IMR-90 (cell line): ENCODE measurements at places on chromosomes 16 and 17. TPM values are rescaled to one million over a fixed set of nuclear protein-coding genes. Genes with fewer than 3 reads are reported as not detected.

The PLLP gene
- total RNA-seq = not detected in 2 replicates

The TPPP3 gene
- total RNA-seq = 0.54 and 0.56 TPM in 2 replicates

- H3K36me3 ChIP-seq = no peaks in the 10 kb centered on the region
- H3K27ac ChIP-seq = no peak overlapping the region
- H3K4me1 ChIP-seq = peaks cover 20% of the 10 kb centered on the region
- no peaks in the 10 kb centered on the region for H3K27me3 ChIP-seq
- DNase-seq = no peak
- no peak overlapping the region for H3K4me3 ChIP-seq
These were observed 37.7 kb downstream of the BAHCC1 start for GRCh38 chr17:81432941-81433340.

GRCh38 chr16:46730126-46730525 lies 18.0 kb downstream of the MYLK3 start:
- no peaks in the 10 kb centered on the region for H3K27me3 ChIP-seq
- H3K4me1 ChIP-seq = peaks cover 2% of the 10 kb centered on the region; the same call in 1 of the 2 replicates
- no peaks in the 10 kb centered on the region for H3K36me3 ChIP-seq

- H3K27me3 ChIP-seq = 0 out of 2 replicates have a peak, but pooled peaks cover 2% of the 10 kb centered on the region
- no peak overlapping the region for H3K4me3 ChIP-seq
- H3K27ac ChIP-seq = no peak overlapping the region
- no peaks in the 10 kb centered on the region for H3K36me3 ChIP-seq
- no peak for DNase-seq
These were observed 112.3 kb upstream of the CLEC3A start for GRCh38 chr16:77910021-77910420.

DNA sequence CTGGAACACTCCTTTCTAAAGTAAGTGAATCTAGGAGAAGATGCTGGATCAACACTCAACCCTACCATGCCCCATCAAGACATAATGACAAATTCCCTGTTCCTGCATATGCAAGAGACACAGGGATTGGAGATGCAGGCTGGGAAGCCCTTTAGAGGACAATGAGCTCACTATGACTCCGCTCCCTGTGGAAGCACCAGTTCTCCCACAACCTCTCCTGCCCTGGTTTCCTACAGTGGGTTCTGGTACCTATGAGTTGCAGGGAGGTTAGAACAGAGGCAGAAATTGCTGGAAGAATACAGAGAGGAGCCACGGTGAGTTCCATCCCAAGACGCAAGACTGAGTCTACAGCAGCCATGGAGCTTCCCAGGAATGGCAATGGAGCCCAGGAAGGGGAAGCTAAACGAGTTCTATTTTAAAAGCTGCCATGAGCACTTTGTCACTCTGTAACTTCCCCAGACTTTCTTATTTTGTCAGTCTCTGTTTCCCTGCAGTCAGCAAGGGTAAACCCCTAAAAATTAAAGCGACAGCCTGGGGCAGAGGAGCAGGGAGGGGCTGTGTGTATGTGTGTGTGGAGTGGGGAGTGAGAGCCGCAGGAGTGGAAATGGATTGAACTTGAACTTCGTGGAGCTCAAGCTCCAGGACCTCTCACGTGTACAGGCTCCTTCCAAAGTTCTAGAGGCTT lies 42.3 kb upstream of the PIK3R6 start:
- H3K36me3 ChIP-seq = no peaks in the 10 kb centered on the region
- H3K27me3 ChIP-seq = no peaks in the 10 kb centered on the region
- no peak for DNase-seq

The DNAAF8 gene
- total RNA-seq = 0.54 and 0.56 TPM in 2 replicates

DNA sequence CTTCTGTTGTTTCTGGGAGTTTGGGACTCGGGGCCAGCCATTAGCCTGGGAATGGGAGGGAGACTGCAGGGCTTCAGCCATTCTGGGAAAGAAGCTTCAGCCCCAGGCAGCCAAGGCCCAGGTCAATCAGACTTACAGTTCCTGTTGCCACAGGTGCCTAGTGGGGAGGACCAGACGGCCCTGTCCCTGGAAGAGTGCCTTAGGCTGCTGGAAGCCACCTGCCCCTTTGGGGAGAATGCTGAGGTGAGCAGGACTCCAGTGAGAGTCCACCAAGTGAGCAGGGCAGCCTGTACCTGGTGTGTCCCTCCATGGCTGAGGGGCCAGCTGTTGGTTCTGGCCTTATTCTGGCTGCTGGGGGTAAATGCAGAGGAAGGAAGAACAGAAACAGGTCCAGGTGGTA lies 8.7 kb downstream of the NFE2L1 start:
- peaks cover 38% of the 10 kb centered on the region for H3K4me1 ChIP-seq
- DNase-seq = no peak
- H3K27me3 ChIP-seq = no peaks in the 10 kb centered on the region
- no peak overlapping the region for H3K27ac ChIP-seq
- no peak overlapping the region for H3K4me3 ChIP-seq

The IQCK gene
- total RNA-seq = 4.2 and 5.4 TPM in 2 replicates

The PPM1E gene
- total RNA-seq = under 0.01 TPM in 2 replicates

DNA sequence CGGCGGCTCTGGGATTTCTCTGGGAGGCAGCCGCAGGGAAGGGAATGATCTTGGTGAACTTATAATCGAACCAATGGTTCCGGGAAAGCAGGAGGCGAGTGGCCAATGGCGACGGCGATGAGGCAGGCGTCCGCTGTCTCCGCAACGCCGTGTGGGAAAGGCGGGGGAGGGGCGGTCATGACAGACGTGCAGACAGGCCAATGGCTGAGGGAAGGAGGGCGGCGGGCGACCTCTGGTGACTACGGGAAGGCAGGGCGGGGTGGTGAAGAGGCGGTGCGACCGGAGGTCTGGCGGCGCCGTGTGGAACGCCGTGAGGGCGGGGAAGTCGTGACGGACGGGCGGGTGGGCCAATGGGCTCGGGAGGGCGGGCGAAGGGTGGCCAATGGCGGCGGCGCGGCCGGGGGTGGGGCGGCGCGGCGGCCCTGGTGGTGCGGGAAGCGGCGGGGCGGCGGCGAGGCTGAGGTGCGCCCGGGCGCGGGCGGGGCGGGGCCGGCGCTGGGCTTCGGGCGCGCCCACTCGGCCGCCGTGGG lies at the start of gene RAB40C:
RAB40C (plus strand) TSS at position 409 of the 530 bp plus-strand sequence. CDS start 226 bp downstream, outside the sequence.
- peak within 1 kb of the TSS; percentile 98 for H3K4me3 ChIP-seq
- peak within 1 kb of the TSS; percentile 92 for H3K27ac ChIP-seq
- H3K36me3 ChIP-seq = 0 out of 2 replicates have a peak, but pooled peaks cover 2% of the 10 kb centered on the region
- H3K4me1 ChIP-seq = peaks cover 18% of the 10 kb centered on the region
- no peaks in the 10 kb centered on the region for H3K27me3 ChIP-seq
- peak; percentile 97 for DNase-seq

- H3K4me3 ChIP-seq = no peak overlapping the region
- peaks cover 11% of the 10 kb centered on the region for H3K27me3 ChIP-seq
- H3K36me3 ChIP-seq = no peaks in the 10 kb centered on the region
- peak; percentile 82 for DNase-seq
- H3K4me1 ChIP-seq = no peaks in the 10 kb centered on the region
These were observed 12.6 kb upstream of the RNF222 start for GRCh38 chr17:8409966-8410882.

DNA sequence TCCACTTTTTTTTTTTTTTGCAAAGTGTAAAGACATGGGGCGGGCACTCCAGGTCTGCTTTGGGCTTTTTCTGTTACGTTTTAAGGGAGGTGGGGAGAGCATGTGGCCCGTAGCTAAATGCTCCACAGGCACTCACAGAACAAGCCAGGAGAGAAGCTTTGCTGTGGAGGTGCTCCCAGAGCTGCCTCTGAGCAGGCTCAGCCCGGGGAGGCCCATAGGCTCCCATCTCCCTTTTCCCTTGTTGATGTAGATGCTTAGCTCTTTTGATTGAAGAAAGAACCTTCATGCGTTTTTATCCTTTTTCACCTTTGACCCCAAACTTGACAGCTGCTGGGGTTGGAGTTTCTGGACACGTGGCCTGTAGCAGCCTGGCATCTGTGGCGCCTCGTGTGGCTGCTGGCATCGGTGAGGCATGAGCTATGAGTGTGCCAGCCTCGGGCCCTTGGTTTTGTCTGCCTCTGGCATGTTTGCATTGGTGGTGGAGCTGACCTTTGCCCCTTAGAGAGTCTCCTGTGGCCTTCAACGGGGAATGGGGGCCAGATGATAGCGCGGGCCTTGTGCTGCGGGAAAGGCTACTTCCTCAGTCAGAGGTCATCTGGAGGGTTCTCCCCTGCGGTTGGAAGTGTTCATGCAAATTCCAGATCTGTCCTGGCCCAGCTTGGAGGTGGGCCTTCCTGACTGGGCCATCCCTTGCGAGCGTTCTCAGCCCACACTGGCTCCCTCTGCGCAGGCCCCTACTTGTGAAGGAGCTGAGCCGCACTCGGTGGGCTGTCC lies 20.0 kb upstream of the IL17C start:
- peaks cover 22% of the 10 kb centered on the region for H3K36me3 ChIP-seq
- peaks cover 33% of the 10 kb centered on the region for H3K4me1 ChIP-seq
- no peaks in the 10 kb centered on the region for H3K27me3 ChIP-seq
- DNase-seq = peak; percentile 15
- no peak overlapping the region for H3K27ac ChIP-seq

- peak; percentile 88 for DNase-seq
These were observed 184.4 kb downstream of the MSI2 start for GRCh38 chr17:57440522-57441269.

DNA sequence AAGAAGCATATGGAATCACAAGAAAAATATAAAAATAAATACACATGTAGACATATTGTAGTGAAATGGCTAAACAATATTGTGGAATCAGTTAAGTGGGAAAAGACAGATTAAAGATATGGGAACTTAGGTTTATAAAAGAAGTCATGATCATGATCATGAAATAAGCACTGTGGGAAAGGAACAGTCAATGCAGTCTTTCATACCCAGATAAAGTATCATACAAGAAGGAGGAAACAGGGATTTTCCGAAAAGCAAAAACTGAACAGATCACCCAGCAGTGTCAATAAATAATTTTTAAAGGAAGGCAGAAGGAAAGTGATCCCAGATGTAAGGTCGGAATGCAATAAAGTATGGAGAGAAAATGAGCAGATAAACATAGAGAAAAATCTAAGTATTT lies 71.6 kb downstream of the NETO2 start:
- H3K27ac ChIP-seq = no peak overlapping the region
- H3K27me3 ChIP-seq = peaks cover 2% of the 10 kb centered on the region; the same call in 1 of the 2 replicates
- DNase-seq = no peak
- no peak overlapping the region for H3K4me3 ChIP-seq

DNA sequence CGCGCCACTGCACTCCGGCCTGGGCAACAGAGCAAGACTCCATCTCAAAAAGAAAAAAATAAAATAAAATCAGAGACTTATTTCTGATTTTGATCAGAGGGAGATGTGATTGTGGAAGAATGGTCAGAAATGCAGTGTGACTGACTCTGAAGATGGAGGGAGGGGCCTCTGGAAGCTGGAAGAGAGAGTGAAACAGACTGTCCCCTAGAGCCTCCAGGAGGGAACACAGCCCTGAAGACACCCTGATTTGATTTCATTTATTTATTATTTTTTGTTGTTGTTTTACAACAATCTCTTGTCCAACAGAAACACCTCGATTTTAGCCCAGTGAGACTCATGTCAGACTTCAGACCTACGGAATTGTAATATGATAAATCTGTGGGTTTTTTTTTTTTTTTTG lies 26.1 kb downstream of the BCL7C start:
- H3K4me3 ChIP-seq = no peak overlapping the region
- no peak for DNase-seq
- H3K4me1 ChIP-seq = no peaks in the 10 kb centered on the region
- H3K27ac ChIP-seq = no peak overlapping the region
- H3K36me3 ChIP-seq = peaks cover 2% of the 10 kb centered on the region; the same call in 1 of the 2 replicates
- H3K27me3 ChIP-seq = no peaks in the 10 kb centered on the region

The CDC6 gene
- 25.6 and 27.8 TPM in 2 replicates for total RNA-seq

- H3K27me3 ChIP-seq = no peaks in the 10 kb centered on the region
- DNase-seq = no peak
- peaks cover 13% of the 10 kb centered on the region for H3K4me1 ChIP-seq
- no peaks in the 10 kb centered on the region for H3K36me3 ChIP-seq
- no peak overlapping the region for H3K27ac ChIP-seq
These were observed 30.5 kb downstream of the COPZ2 start for GRCh38 chr17:48006936-48007709.

DNA sequence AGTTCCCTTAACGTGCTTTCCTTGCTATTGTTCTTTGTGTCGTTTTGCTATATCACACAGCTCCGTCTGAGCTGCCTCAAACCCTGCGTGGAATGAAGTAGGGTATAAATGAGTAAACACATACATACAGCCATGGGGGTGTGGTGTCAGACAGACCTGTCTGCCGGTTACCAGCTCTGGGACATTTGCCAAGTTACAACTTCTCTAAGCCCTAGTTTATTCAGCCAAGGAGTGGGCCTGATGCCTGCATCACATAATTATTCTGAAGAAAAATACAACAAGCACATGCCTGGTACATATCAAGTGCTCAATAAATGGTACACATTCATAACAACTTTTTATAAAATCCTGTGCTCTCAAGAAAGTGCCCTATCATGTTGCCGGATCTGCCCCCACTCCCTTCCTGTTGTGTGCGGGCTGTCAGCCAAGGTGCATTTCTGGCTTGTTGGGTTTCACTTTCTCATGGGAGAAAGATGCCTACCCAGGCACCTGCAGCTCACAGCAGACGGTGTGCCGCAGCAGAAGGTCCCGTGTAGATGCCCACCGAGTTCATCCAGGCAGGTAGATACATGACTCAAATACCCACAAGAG lies 30.5 kb downstream of the SMPD3 start:
- no peaks in the 10 kb centered on the region for H3K36me3 ChIP-seq
- no peak overlapping the region for H3K27ac ChIP-seq
- H3K4me1 ChIP-seq = no peaks in the 10 kb centered on the region
- no peak for DNase-seq
- H3K27me3 ChIP-seq = peaks cover 65% of the 10 kb centered on the region

- no peak for DNase-seq
- no peaks in the 10 kb centered on the region for H3K36me3 ChIP-seq
- no peak overlapping the region for H3K27ac ChIP-seq
- H3K4me3 ChIP-seq = no peak overlapping the region
These were observed 432.5 kb downstream of the HS3ST3B1 start for GRCh38 chr17:14733376-14733775.

The KRTAP16-1 gene
- not detected in 2 replicates for total RNA-seq

The WNT9B gene
- not detected in 2 replicates for total RNA-seq

The PHAF1 gene
- total RNA-seq = 13.1 and 14.0 TPM in 2 replicates

GRCh38 chr16:4003576-4003975 lies 112.7 kb downstream of the ADCY9 start:
- 0 out of 2 replicates have a peak, but pooled peaks cover 2% of the 10 kb centered on the region for H3K36me3 ChIP-seq
- no peaks in the 10 kb centered on the region for H3K27me3 ChIP-seq
- no peak for DNase-seq
- H3K4me1 ChIP-seq = peaks cover 27% of the 10 kb centered on the region
- no peak overlapping the region for H3K4me3 ChIP-seq

DNA sequence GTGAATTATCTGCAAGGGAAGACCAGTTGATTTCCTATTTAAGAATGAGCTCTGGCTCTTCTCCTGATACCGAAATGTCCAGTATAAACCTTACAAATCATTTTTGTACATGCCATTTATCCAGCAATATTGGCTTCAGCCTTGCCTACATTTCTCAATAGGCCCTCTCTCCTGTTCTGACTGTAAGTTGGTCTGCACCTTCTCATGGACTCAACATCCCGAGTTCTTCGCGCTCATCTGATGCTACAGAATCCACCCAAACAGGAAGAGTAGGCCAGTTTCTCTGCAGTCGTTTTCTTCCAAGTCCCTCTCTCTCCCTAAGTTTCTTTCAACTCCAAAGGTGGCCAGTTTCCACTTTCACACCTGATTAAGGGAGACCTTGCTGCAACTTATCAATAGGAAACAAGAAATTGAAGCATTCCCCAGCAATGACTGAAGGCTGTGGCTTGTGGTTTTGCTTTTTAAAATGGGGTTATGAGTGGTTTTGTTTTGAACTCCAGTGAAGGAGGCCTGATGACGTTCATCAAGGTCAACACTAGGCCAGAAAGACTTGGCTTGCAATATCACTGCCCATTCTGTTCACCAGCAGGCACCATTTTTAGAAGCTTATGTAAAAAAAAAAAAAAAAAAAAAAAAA lies 383.0 kb downstream of the MAF start:
- no peaks in the 10 kb centered on the region for H3K27me3 ChIP-seq
- no peak overlapping the region for H3K4me3 ChIP-seq
